ENCODE measurements at places on chromosomes 2 and 18. TPM values are rescaled to one million over a fixed set of nuclear protein-coding genes. Genes with fewer than 3 reads are reported as not detected.

- DNase-seq: no peak
Observed at GRCh38 chr2:220191031-220191430, 563.6 kb downstream of the SLC4A3 start.

DNA sequence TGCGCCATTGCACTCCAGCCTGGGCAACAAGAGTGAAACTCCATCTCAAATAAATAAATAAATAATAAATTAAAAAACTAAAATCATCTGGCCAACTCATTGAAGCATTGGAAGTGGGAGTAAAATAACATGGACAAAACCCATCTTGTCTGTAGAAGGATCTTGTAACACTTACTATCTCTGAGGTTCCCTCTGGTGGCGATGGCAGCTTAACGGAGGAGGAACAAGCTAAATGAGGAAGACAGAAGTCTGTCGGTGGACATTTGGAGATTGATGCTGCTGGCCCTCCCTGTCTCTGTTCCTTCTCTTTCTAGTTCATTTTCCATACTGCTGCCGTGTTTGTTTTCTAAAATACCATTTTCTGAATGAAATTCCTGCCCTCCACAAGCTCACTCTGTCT is 43.4 kb downstream of the ZCCHC2 start:
- DNase-seq: no peak

IL1F10 gene
- total RNA-seq: not detected

- no peak for DNase-seq
Observed at GRCh38 chr2:187978356-187978755, 313.3 kb upstream of the GULP1 start.

DNA sequence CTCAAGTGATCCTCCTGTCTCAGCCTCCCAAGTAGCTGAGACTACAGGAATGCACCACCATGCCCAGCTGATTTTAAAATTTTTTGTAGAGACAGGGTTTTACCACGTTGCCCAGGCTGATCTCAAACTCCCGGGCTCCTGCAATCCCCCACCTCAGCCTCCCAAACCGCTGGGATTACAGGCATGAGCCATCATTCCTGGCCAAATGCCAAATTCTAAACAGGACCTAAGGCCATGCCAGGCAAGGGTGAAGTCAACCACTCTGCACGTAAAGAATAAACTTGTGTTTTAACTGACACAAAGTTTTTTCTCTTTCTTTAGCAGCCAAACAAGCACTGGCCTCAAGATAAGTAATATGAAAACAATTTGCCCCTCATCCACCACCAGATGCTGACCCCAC is 37.4 kb upstream of the SATB2 start:
- no peak for DNase-seq

All from urinary bladder (tissue), 4 donors.